Placental pericyte (primary cell): ENCODE measurements at places on chromosomes 11 and 22. TPM values are rescaled to one million over a fixed set of nuclear protein-coding genes. Genes with fewer than 3 reads are reported as not detected.

Gene NELL1
- not detected in 2 replicates for total RNA-seq

Gene C2CD3
- 10.3 and 24.8 TPM in 2 replicates for total RNA-seq

Gene MS4A12
- not detected in 2 replicates for total RNA-seq

Gene CREB3L1
- 56.9 and 68.6 TPM in 2 replicates for total RNA-seq

Gene SULT4A1
- not detected in 2 replicates for total RNA-seq

Gene LINC01488
- not detected in 2 replicates for total RNA-seq

Gene TSGA10IP
- total RNA-seq = not detected in 2 replicates

Gene SCGB1D1
- total RNA-seq = not detected in 2 replicates

Gene TRIM51
- total RNA-seq = not detected in 2 replicates

Gene TRIM66
- total RNA-seq = 7.4 and 9.7 TPM in 2 replicates

Gene OMP
- 0.72 TPM in 1 of 2 replicates, not detected in the other for total RNA-seq

Gene LRP4
- total RNA-seq = 8.2 and 14.0 TPM in 2 replicates

Gene RAB3IL1
- 2.7 and 14.0 TPM in 2 replicates for total RNA-seq

Gene KCTD14
- total RNA-seq = 0.44 and 1.7 TPM in 2 replicates

Gene CKAP5
- 46.0 and 106 TPM in 2 replicates for total RNA-seq

Gene CDKN1C
- 1.7 and 16.2 TPM in 2 replicates for total RNA-seq

Gene DMC1
- total RNA-seq = 0.88 and 4.3 TPM in 2 replicates

Gene FKBP2
- 35.2 and 94.5 TPM in 2 replicates for total RNA-seq

Gene OR5P2
- total RNA-seq = not detected in 2 replicates

Gene MISFA
- 0.29 TPM in 1 of 2 replicates, not detected in the other for total RNA-seq

Gene LGALS12
- total RNA-seq = not detected in 2 replicates

Gene ART1
- not detected in 2 replicates for total RNA-seq

Gene MUC6
- total RNA-seq = not detected in 2 replicates

Gene C22orf23
- 0.43 and 0.66 TPM in 2 replicates for total RNA-seq

Gene WT1
- 0.88 and 1.4 TPM in 2 replicates for total RNA-seq

Gene PRAME
- 0.14 and 0.44 TPM in 2 replicates for total RNA-seq

Gene DDTL
- total RNA-seq = 1.0 and 1.1 TPM in 2 replicates

Gene AMPD3
- total RNA-seq = 21.2 and 46.8 TPM in 2 replicates
